ENCODE measurements at places on chromosomes 7 and 10. TPM values are rescaled to one million over a fixed set of nuclear protein-coding genes. Genes with fewer than 3 reads are reported as not detected.

Gene ARHGEF35
- 7.1 TPM for total RNA-seq

Gene SLC18A3
- not detected for total RNA-seq

Gene PNLIPRP1
- not detected for total RNA-seq

Gene DENND2A
- 0.78 TPM for total RNA-seq

Gene NKX1-2
- total RNA-seq = not detected

Gene ACSL5
- total RNA-seq = 11.8 TPM

Gene MBL2
- not detected for total RNA-seq

Gene GDI2
- total RNA-seq = 586 TPM

Gene CRYGN
- total RNA-seq = 0.78 TPM

Gene CRHR2
- total RNA-seq = not detected

Gene PNLIP
- not detected for total RNA-seq

Gene HMX3
- total RNA-seq = 0.11 TPM
